ENCODE measurements at places on chromosomes 2 and 18.

- DNase-seq: no peak
These were observed 40.1 kb downstream of the AMER3 start for GRCh38 chr2:130795431-130795830.

GRCh38 chr2:64876137-64876647 is 113.0 kb upstream of the SLC1A4 start:
- DNase-seq: no peak

GRCh38 chr2:55160422-55160821 is 71.7 kb downstream of the CLHC1 start:
- no peak for DNase-seq

GRCh38 chr18:58844871-58845270 is 19.8 kb upstream of the ZNF532 start:
- no peak for DNase-seq

- no peak for DNase-seq
These were observed 77.1 kb downstream of the HS1BP3 start for GRCh38 chr2:20573620-20574422.

DNA sequence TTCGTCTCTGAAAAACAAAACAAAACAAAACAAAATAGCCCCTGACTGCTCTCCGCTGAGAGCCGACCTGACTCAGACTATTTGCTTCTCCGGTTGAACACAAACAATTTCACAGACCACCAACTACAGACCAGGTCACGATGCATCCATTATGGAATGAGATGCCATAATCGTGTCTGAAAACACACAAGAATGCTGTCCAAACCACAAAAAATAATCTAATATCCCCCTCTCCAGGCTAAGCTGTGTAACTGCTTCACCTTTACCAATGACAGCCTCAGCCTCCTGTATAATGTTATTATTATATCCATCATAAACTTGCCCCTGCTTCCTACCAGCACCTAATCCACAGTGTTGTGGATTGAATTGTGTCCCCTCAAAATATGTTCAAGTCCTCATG is 114.7 kb downstream of the DNAH6 start:
- no peak for DNase-seq

DNA sequence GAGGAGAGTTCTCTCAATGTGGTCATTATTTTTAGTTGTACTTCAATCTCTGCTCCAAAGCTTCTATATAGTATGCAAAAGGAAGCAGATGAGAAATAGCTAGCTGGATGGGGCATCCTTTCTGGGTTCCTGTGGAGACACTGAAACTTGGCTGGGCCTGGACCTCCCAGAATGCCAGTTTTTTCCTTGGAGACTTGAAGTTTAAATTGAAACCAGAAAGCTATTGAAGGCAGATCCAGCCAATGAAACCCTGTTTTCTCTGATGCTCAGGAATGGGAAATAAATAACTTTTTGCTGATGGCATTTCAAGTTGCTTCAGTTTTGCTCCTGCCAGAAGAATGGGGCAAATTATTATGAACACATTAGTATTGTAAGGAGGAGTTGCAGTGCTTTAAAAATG is 2.9 kb downstream of the SETBP1 start:
- DNase-seq: no peak

DNA sequence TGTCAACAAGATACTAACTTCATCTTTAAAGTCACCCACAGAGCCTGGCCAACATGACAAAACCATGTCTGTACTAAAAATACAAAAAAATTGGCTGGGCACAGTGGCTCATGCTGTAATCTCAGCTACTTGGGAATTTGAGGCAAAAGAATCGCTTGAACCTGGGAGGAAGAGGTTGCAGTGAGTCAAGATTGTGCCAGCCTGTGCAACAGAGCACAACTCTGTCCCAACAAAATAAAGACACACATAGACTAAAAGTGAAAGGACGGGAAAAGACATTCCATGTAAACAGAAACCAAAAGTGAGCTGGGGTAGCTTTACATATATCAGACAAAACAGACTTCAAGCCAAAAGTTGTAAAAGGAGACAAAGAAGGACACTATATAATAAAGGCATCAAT is 34.8 kb downstream of the USP34 start:
- DNase-seq: no peak

GRCh38 chr2:23615216-23616020 is 230.4 kb downstream of the KLHL29 start:
- DNase-seq: no peak

GRCh38 chr2:138620431-138620830 is 118.9 kb downstream of the SPOPL start:
- DNase-seq: no peak

DNA sequence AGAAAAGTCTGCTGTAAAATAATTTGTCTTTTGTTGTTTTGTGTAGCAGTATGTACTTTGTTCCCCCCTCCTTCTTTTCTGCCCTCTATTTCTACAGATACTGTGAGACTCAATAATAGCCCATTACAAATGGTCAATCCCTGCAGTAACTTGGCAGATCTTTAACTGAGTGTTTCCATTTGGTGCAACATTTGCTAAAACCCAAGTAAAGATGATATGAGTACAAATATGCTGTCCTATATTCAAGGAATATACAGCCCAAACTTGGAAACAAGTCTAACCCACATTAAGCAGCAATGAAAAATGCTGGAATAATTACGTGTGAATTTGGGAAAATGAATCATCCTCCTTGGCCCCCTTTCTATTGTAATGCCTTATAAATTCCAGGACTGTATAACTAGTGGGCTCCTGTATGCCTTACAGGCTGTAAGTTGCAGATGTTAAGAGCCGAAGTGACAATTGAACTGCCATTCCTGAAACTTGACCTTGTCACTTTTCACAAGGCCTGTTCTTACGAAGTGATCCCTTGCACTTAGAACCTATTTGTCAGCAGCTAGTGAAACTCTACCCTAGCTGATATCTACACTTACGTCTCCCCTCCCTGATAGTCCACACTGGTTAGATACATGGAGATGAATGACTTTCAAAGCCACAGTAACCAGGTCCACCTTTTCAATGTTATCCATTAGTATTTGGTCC is 104.9 kb downstream of the IRS1 start:
- no peak for DNase-seq

DNA sequence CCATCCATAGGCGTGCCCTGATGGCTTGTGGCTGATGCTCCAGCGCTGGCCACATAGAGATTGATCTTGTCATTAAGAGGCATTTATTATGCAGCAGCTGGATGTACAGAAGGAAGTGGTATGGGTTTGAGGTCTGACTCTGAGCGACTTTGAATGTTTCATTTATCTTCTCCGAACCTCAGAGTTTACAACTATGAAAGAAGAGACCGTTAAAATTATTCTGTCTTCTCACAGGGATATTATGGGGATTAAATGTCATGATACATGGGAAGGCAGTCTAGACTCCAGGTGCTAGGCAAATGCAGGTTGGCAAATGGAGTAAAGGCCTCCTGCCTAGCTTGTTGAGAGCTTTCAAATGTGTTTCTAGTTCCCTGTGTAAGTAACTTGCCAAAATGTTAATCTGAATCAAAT is 30.3 kb downstream of the MOGAT1 start:
- DNase-seq: no peak

DNA sequence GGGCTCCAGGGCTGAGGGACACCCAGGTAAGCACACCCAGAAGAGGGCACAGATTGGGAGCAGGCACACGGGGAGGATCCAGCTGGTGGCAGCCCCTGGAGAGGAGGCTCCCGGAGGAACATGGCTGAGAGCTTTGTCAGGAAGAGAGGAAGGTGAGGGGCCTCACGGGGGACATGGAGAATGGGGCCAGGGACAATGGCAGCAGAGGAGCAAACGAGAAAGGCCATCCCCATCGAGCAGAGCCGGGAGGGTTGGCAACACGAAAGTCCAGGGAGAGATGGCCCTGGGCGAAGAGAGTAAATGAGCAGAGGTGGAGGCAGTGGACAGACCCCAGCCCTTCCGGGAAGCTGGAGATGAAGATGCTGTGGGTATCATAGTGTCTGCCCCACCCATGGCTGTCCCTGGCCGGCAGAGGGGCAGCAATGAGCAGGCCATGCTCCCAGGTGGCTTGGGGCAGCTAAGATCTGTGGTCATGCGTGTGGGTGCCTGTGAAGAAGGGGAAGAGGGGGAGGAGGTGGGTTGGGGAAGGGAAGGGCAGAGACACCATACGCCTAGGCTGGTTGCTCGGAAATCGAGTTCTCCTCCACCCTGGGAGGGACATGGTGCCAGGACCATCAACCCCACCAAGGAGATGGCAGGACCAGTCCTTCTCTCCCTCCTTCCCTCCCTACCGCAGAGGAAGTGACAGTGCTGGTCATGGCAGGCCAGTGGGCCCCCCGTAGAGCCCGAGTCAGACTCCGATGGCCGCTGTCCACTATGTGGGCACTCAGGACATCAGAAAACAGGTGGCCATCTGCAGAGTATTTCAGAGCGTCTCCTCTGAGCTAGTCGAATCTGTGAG is 191.7 kb downstream of the NDUFA10 start:
- DNase-seq: no peak

GRCh38 chr2:237746302-237747080 is 52.1 kb upstream of the RBM44 start:
- DNase-seq: no peak

GRCh38 chr18:50558948-50559751 is 737 bp upstream of the MAPK4 start:
- no peak for DNase-seq

- no peak for DNase-seq
These were observed 2.1 kb downstream of the MARCHF7 start for GRCh38 chr2:159714247-159714930.

DNA sequence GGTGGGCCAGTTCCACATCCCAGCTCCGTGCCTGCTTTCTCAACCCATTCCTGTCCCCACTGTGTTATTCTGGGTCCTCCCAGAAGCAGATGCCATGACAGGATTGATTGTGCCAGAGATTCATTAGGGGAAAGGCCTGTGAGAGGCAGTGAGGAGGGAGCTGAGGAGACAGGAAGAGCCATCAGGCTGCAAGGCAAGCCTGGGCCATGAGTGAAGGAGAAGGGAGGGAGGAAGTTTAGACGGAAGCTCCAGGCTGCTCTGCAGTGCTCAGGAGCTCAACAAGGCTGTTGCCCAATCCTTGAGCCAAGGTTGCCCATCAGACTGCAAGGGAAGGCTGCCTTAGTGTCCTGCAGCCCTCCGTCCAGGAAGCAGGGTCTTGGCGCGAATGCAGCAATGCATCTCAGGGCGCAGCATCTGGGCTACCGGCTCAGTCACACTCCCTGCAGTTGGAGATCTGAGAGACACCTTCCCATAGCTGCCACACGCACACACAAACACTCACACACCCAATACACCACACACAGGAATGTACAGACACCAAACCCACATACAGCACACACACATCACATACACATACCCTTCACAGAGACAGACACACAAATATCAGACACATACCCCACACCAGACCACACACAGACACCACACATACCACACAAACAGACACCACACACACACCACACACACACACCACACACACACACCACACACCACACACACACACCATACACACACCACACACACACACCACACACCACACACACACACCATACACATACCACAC is 139.5 kb upstream of the NDUFV2 start:
- DNase-seq: no peak

GRCh38 chr18:13317801-13318200 is 99.2 kb downstream of the LDLRAD4 start:
- no peak for DNase-seq

DNA sequence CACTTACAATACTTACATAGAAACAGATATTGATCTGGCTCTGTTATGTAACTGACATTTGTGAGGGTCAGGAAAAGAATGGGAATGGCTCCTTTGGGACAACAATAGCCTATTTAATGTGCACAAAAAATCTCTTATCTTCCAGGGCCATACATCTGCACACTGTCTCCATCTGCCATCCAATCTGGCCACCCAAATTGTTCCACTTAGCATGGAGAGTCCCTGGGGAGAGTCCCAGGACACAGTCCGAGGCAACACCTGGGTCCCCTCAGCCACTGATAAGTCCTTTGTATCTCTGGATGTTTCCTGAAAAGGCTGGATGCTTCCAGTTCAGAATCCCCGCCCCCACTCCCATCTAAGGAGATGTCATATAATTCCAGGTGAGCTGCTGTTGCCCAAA is 274.2 kb upstream of the NCKAP5 start:
- no peak for DNase-seq

DNA sequence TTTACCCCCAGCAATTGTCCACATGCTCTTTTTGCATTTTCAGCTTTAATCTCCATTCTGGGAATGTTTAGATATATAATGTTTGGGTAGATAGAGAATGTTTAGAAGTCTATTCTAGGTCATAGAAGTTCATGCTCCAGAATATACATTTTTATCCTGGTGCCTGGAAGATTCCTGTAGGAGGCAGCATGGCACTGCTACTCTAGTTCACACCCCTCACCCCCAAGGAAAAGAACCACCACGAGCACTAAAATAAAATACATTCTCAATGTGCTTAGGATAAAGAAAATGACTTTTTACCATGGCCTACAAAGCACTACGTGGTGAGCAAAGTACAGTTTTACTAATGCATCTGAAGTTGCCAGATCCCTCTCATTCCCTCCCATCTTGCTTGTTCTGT is 53.8 kb downstream of the MYO1B start:
- DNase-seq: no peak

- DNase-seq: no peak
These were observed 125.1 kb upstream of the LMAN1 start for GRCh38 chr18:59484131-59484530.

GRCh38 chr18:26003356-26003755 is 87.1 kb downstream of the SS18 start:
- DNase-seq: no peak

DNA sequence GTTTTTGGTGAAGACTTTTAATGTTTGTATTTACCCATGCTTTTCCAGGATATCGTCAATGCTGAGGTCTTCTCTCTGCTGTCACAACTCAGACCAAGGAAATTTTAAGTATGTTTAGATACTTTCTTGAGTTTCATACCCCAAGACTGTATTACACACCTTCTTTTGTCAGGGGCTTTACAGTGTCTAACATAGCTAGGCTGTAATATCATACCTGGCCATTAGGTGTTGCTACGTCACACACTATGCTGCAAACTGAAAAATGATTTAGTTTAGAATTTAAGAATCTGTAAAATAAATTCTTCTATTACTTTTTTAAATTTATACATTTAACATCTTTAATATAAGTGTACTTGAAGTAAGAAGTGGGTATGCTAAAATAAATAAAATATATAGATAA is 358.4 kb upstream of the NRP2 start:
- no peak for DNase-seq

GRCh38 chr2:157497638-157498314 is 53.9 kb upstream of the CYTIP start:
- DNase-seq: no peak

DNA sequence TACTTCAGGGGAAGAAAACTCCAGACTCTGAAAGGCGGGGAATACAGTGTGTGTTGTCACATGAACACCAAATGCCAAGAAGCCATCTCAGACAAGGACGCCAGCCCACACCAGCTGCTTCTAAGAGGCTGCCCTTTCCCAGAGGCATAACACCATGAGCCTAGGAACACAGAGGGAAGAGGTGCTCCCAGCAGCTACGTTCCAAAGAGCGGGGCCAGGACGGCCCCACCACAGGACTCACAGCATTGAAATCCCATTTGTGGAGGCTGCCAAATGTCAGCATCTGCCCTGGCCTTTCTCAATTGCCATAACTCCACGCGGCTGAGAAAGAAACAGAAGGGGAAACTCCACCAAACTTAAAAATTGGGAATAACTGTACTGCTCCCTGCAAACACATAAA is 20.1 kb upstream of the ID2 start:
- no peak for DNase-seq

GRCh38 chr2:64650722-64651338 is 2.9 kb downstream of the SERTAD2 start:
- no peak for DNase-seq

- no peak for DNase-seq
These were observed 194.7 kb upstream of the HS6ST1 start for GRCh38 chr2:128513116-128513960.
